ENCODE measurements at places on chromosomes 11 and 22. TPM values are rescaled to one million over a fixed set of nuclear protein-coding genes. Genes with fewer than 3 reads are reported as not detected.
A peak's percentile ranks its signal among the peaks of the same experiment; 100 is the strongest.

DNA sequence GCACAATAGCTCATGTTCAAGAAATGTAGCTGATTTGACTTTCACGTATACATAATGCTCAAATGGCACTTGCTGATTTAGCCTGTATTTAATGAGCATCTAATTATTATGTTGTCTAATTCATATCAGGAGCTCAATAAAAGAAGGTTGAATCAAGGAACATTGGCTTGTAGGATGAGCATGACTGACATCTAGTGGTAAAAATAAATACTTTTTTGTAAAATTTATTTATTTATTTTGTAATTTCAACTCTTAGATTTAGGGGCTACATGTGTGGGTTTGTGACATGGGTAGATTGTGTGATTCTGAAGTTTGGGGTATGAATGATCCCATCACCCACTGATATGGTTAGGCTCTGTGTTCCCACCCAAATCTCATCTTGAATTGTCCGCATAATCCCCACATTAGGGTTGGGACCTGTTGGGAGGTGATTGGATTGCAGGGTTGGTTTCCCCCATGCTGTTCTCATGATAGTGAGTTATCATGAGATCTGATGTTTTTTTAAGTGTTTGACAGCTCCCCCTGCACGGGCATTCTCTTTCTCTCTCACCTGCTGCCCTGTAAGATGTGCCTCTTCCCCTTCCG, 1.7 kb upstream of the OR52E5 start:
- DNase-seq = peak; percentile 11

DNA sequence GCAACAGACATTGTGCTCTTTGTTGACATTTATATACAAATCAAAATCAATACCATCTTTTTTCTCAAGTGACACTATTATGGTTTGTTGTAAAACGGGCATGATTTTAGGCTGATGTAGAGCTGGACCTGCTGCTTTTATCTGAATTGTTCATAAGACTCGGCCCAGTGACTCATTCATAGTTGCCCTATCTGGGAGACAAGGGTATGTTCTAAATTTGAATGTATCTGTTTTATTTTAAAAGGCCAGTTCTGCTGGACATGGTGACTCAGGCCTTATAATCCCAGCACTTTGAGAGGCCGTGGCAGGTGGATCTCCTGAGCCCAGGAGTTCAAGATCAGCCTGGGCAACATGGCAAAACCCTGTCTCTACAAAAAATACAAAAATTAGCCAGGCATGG, 39.3 kb downstream of the CEP295 start:
- no peak for DNase-seq

GRCh38 chr22:37906364-37907008, 389 bp downstream of the MICALL1 start:
- DNase-seq = no peak

DNA sequence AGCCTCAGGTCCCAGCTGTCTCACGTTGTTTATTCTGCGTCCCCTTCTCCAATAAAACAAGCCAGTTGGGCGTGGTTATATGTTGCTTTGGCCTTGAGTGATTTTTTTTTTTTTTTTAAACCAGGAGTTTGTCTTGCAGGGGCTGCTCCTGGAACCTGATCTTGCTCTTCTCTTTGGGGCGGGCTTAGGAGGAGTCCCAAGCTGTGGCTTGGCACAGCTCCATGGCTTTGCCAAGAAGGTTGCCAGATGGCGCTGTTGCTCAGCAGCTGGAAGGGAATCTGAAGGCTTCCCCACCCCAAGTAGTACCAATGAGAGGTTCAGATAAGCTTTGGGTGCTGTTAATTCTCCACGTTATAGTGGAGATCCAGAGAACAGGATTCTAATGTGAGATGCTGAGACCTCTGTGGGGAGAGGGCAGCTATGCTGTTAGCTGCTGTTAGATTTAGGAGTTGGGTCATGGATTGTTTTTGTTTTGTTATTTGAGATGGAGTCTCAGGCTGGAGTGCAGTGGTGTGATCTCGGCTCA, 2.0 kb upstream of the FERMT3 start:
- DNase-seq = peak; percentile 78

DNA sequence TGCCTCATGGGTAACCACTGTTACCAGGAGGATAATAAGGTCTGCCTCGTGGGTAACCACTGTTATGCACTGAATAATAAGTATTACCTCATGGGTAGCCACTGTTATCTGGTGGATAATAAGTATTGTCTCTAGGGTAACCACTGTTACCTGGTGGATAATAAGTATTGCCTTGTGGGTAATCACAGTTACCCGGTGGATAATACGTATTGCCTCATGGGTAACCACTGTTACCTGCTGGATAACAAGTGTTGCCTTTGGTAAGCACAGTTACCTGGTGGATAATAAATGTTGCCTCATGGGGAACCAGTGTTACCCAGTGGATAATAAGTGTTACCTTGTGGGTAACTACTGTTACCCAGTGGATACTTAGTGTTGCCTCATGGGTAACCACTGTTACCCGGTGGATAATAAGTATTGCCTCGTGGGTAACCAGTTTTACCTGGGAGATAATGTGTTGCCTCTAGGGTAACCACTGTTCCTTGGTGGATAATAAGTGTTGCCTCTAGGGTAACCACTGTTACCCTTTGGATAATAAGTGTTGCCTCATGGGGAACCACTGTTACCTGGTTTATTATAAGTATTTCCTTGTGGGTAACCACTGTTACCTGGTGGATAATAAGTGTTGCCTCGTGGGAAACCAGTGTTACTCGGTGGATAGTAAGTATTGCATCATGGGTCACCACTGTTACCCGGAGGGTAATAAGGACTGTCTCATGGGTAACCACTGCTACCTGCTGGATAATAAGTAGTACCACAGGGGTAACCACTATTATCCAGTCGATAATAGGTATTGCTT, 10.6 kb upstream of the NXPE4 start:
- DNase-seq = no peak

DNA sequence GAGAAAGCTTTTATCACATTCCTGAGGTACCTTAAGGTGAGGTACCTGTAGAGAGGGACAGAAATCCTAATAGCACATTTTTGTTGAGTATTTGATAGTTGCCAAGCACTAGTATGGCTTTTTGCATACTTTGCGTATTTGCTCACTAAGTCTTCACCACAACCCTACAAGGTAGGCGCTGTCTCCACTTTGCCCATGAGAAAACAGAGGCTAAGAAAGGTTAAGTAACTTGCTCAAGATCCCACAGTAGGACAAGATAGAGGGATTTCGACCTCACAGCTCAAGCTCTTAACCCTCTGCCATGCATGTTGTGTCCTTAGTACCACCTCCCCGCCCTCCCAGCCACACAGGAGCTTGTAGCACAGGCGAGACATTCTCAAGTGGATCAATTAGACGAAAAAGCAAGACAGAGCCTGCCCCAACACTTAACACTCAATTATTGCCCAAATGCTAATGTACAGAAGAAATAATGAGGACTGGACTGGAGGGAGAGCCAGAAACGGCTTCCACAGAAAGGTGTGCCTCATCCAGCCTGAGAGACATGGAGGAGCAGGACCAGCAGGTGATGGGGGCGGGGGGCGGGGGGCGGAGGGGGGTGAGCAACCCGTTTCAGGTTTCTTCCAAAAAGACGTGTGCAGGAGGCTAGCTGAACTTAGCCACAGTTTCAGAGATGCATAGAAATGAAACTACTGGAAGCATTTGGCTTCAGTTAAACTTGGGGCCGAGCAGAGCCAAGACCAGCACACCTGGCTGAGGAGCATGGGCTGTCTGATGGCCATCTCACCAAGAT, 26.7 kb upstream of the CD44 start:
- no peak for DNase-seq

- no peak for DNase-seq
These were observed 54.4 kb downstream of the GRAMD1B start for GRCh38 chr11:123484448-123484847.

DNA sequence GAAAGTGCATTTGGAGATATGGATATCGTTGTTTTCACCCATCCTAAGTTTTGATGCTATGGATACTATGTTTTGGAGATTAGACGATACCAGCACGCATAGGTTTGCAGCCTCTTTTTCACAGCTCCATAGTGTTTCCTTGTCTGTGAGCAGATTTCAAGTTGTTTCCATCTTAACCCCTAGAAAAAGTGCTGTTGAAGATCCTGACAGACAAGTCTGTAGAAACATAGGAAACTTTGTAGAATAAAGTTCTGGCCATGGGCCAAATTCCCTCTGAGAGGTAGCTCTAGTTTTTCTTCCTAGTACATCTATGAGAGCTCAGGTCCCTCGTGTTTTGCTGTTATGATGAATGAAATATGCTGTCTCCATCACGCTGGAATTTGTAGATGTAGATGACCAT, 32.4 kb downstream of the ST3GAL4 start:
- DNase-seq = no peak

- peak; percentile 83 for DNase-seq
These were observed 90.1 kb downstream of the ETS1 start for GRCh38 chr11:128497061-128497775.

- DNase-seq = no peak
These were observed 20.1 kb upstream of the FCHSD2 start for GRCh38 chr11:73162196-73162740.

- DNase-seq = no peak
These were observed 558.5 kb downstream of the MN1 start for GRCh38 chr22:27242917-27243589.

DNA sequence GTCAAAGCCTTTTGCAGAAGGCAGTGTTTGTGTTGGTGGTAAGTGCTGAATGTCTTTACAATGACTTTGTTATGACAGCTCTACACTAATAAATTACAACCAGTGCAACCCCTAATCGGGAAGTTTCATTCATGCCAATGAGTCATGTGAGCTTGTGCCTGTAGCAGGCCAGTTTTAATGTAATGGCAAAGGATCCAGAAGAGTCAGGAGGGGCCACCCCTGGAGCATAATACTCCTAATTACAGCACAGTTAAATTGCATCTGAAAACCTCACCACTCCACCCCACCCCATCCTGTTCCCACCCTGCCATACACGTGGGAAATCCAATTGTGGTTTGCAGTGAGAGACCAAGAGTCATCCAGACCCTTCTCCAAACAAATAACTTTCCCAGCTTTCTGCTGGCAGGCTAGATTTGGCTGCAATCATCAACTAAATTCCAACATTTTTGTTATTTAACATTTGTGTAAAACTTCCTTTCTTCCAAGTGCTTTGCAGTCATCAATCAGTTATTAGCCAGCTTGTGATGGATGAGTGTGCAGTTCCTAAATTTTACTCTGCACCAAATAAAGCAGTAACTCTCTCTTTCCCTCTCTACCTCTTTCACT, 277.3 kb upstream of the FAT3 start:
- DNase-seq = peak; percentile 16

GRCh38 chr22:38461057-38461413, 6.0 kb upstream of the KCNJ4 start:
- DNase-seq = no peak

GRCh38 chr22:37940698-37941376, 12.6 kb downstream of the C22orf23 start:
- DNase-seq = no peak

DNA sequence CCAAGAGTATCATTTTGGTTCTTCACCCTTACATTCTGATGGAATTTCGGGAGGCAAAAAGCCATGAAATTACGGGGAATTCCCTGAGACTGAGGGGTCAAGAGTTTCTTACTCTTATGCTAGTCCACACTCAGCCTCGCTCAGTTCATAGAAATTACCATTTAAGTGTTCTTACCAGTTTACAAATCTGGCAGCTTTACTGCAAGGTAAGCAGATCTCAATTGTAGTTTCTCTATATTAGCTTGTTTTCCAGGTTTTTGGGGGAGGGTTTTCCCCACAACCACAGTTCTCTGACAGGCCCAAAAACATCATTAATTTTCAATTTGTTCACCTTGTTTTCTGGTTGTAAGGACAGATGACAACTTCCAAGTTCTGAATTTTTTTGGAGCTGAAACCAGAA, 1028.4 kb downstream of the FAM181B start:
- DNase-seq = no peak

DNA sequence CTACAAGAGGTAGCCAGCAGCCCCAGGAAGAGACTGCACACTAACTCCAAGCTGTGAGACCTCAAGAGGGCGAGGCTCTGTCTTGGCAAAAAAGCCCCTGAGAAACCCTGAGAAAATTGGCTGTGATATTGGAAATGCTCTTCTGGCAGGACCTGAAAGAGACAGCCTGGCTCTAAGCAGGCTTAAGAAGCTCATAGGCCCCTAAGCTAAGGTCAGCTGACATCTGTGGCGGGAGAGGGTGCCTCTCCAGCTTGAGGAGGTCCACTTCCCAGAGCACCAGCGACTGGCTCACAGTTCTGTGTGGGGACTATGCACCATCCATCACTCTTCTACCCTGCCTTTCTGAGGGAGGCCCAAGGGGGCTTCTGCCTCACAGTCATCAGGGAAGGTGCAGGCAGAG, 12.4 kb downstream of the PLEKHA7 start:
- DNase-seq = no peak

DNA sequence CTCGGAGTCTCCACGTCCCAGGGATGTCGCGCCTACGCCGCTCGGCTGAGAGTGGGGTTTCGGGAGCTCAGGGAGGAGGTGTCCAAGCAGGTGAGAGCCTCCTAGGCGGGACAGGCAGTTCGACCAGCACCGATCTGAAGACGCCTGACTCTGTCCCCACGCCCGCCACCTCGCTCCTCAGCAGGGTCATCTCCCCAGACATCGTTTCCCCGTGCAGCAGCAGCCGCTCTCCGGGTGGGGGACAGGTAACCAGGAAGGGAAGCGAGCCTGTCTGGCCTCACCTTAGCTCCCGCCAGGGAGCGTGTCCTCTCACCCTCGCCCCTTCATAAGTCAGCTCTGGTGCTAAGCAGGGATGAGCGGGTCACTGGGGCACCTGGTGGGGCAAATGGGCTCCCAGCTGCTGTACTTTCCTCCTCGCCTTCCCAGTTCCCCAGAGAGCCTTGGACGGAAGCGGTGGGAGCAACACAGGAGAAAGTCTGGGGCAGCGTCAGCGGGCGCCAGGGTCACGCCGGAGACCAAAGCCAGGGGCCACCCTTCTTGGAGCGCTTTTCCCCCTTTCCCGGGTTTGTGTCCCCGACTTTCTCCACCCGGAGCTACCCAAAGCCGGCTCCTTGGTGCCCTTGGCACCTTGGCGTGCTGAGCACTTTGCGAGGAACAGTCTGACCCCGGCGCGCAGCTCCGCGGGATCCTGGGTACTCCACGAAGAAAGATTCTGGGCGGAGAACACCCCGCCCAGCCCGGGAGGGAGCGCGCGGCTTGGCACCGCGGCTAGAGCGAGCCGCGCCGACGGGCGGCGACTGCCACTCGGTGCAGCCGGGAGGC, 1.6 kb downstream of the SPON1 start:
- no peak for DNase-seq

DNA sequence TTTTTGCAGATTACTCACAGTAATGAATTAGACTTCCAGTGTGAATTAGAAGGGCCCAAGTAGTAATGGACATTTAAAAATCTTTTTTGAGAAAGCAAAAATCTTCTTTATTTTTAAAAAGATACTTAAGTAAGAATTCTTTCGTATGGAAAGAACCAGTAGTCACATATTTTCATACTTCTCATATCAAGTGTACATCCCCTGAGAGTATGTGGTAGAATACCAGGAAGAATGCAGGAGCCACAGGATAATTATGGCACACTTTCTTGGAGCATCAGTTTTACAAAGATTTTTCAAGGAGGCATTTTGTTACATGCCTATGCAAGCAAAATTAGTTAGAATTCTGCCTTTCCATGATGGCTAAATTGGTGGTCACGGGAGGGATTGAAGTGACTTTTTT, 28.1 kb downstream of the POLD3 start:
- DNase-seq = no peak

- no peak for DNase-seq
These were observed 59.3 kb upstream of the NCAM1 start for GRCh38 chr11:112901924-112902323.

GRCh38 chr22:23539135-23539838, 40.8 kb downstream of the IGLL1 start:
- DNase-seq = peak; percentile 20

GLYAT gene
- not detected for total RNA-seq

MS4A15 gene
- not detected for total RNA-seq

SLC35F2 gene
- total RNA-seq = 43.8 TPM

FJX1 gene
- 92.3 TPM for total RNA-seq

SNRPD3 gene
- total RNA-seq = 176 TPM

LIF gene
- total RNA-seq = 0.17 TPM

Measured in foreskin keratinocyte (primary cell).